ENCODE measurements at places on chromosomes 4 and X. TPM values are rescaled to one million over a fixed set of nuclear protein-coding genes. Genes with fewer than 3 reads are reported as not detected.

GRCh38 chrX:1076871-1077651, 135.4 kb downstream of the CRLF2 start:
- DNase-seq: no peak

GRCh38 chrX:12115377-12115776, 22.9 kb upstream of the FRMPD4 start:
- no peak for DNase-seq

DNA sequence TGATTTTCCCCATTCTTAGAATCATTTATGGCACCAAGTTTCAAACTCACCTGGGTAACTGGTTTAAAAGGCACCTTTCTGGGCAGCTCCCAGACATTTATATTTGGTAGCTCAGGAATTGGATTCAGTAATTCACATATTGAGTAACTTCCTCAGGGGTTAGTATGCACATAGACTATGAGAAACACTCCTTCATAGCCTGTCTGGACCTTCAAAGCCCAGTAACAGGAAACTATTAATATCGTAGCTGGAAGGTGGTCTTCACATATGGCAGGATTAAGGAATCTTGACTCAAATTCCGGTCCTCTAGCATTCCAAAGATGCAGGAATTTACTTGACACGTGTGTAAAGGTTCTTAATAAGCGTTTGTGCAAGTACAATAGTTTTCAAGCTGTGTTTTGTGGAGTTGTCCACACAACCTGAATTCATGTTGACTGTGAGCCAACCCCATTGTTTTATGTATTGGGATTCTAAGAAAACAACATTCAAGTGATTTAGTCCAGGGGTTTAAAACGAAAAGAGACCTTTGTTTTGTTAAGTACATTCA, 78.4 kb downstream of the PLS3 start:
- no peak for DNase-seq

DNA sequence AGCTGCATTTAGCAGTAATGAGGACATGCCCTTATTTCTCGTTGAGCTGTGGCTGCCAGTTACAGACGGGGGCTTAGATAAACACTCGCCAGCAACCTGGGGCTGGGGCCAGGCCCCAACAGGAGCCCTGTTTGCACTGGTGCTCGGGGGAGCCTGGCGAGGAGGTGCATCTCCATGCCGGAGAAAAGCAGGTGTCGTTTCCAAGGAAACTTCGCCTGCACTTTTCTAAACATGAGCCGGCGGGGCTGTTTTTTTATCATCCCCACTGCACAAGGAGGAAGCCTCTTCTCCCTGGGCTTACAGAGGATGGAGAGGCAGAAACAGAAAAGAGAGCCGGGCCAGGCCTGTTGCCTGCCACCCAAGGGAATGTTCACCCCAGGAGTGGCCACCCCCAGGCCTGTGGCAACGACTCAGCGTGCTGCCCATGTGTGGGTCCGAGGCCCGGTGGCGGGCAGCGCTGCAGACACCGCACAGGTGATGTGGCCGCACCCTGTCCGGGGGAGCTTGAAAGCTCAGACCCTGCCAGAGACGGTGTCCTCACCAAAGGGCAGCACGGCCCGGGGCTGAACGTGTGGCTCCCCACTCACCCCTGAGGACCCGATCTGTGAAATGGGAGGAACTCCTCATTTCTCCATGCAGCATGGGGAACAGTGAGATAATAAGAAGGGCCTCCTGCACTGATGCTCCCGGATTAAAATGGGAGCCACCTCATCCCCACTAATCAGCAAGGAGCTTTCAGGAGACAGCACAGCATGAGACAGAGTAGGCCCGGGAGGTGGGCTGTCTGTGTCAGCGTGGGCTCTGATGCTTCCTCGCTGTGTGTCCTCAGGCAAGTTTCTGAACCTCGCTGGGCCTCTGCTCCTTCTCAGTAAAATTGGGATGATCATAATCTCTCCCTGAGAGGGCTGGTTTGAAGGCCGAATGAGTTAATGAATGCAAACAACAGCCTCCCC, 33.8 kb upstream of the ADRA2C start:
- no peak for DNase-seq

- no peak for DNase-seq
Measured at GRCh38 chrX:65596270-65597034, 61.9 kb upstream of the LAS1L start.

BEND2 gene
- polyA plus RNA-seq: not detected
